ENCODE measurements at places on chromosomes 11 and 22. TPM values are rescaled to one million over a fixed set of nuclear protein-coding genes. Genes with fewer than 3 reads are reported as not detected.
A peak's percentile ranks its signal among the peaks of the same experiment; 100 is the strongest.

DNA sequence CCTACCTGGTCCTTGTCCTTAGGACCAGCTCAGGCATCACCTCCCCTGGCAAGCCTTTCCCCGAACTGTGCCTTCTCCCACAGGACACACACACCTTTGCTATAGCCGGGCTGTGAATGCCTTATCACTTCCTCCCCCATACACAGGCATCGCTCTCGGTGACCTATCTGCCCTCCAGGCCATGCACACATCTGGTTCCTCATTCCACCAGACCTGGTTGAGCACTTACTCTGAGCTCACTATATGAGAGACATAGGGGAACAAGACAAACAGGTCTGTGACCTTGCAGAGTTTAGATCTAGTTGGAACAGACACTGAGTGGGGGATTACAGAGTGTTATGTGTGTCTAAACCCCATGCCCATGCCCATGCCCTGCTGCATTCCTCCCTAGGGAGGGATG is 3.1 kb upstream of the BCR start:
- H3K27me3 ChIP-seq = no peaks in the 10 kb centered on the region
- no peak for DNase-seq
- peaks cover 20% of the 10 kb centered on the region for H3K4me1 ChIP-seq
- no peak overlapping the region for H3K4me3 ChIP-seq
- H3K36me3 ChIP-seq = no peaks in the 10 kb centered on the region

- H3K27me3 ChIP-seq = no peaks in the 10 kb centered on the region
- DNase-seq = no peak
- H3K4me3 ChIP-seq = no peak overlapping the region
- peaks cover 9% of the 10 kb centered on the region for H3K36me3 ChIP-seq
- no peaks in the 10 kb centered on the region for H3K4me1 ChIP-seq
- no peak overlapping the region for H3K27ac ChIP-seq
Measured at GRCh38 chr11:102214623-102215022, 102.7 kb upstream of the BIRC3 start.

Gene NEFH
- total RNA-seq = 0.44 TPM

DNA sequence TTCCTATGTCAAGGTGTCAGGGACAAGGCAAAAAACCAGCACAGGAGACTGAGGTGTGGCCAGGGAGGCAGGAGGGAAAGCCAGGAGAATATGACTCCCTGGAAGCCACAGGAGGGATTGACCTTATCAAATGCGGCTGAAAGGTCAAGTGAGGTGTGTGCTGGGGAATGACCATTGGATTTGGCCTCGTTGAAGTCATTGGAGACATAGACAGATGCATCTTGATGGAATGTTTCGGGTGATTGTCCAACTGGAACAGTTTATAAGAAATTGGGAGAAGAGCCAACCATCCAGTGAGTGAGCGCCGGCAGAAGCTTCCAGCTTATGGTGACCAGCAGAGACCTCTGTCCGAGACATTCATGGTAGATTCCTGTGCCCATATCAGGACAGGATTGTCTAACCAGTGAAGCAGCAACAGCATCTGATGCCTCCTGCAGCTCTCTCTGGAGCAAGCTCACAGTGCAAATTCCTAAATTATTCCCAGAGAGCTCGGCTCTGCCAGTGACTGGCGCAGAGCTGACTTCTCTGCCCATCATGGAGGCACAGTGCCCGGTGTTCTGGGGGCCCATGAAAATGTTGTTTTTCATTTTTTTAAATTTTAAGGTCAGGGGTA is 95.4 kb downstream of the MYO18B start:
- DNase-seq = no peak
- no peaks in the 10 kb centered on the region for H3K36me3 ChIP-seq
- H3K4me3 ChIP-seq = no peak overlapping the region
- H3K4me1 ChIP-seq = no peaks in the 10 kb centered on the region
- no peak overlapping the region for H3K27ac ChIP-seq
- H3K27me3 ChIP-seq = no peaks in the 10 kb centered on the region

GRCh38 chr11:57424137-57424791 is 2.7 kb downstream of the SLC43A3 start:
- DNase-seq = no peak
- no peak overlapping the region for H3K4me3 ChIP-seq
- no peaks in the 10 kb centered on the region for H3K36me3 ChIP-seq
- H3K27ac ChIP-seq = peak overlapping the region; percentile 100
- no peaks in the 10 kb centered on the region for H3K27me3 ChIP-seq
- H3K4me1 ChIP-seq = peaks cover 55% of the 10 kb centered on the region

Gene MS4A6A
- 51.6 TPM for total RNA-seq

DNA sequence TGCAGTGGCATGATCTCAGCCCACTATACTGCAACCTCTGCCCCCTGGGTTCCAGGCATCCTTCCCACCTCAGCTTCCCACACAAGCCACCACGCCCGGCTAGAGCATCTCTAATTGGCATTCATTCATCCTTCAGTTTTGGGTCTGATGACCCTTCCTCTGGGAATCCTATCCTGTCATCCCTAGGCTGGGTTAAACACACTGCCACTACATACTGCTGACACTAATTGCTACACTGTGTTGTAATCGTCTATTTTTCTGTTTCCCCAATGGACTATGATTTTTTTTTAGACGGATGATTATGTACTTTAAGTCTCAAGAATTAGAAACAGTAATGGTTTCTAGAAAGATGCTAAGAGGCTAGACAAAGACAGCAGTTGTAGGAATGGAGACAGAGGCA is 62.8 kb downstream of the DEUP1 start:
- H3K27me3 ChIP-seq = no peaks in the 10 kb centered on the region
- DNase-seq = no peak
- no peaks in the 10 kb centered on the region for H3K36me3 ChIP-seq
- no peak overlapping the region for H3K4me3 ChIP-seq

DNA sequence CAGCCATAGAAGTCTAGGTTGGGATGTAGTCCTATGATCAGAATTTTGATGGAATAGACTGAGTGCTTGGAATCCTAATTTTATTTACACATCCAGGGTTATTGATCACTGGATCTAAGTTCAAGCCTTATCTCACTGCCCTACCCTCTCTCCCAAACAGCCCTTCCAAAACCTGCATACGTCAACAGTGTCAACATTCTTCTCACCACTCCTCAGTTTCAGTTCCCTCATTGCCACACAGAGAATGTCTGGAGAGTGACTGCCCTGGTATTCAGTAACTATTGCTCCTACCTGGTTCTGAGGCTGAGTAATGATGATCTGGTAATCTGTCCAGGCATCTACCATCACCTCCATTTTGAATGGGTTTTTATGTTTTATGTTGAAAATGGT is 60.0 kb downstream of the GLYATL1 start:
- no peaks in the 10 kb centered on the region for H3K27me3 ChIP-seq
- H3K4me3 ChIP-seq = no peak overlapping the region
- H3K36me3 ChIP-seq = no peaks in the 10 kb centered on the region
- DNase-seq = no peak
- H3K27ac ChIP-seq = no peak overlapping the region

DNA sequence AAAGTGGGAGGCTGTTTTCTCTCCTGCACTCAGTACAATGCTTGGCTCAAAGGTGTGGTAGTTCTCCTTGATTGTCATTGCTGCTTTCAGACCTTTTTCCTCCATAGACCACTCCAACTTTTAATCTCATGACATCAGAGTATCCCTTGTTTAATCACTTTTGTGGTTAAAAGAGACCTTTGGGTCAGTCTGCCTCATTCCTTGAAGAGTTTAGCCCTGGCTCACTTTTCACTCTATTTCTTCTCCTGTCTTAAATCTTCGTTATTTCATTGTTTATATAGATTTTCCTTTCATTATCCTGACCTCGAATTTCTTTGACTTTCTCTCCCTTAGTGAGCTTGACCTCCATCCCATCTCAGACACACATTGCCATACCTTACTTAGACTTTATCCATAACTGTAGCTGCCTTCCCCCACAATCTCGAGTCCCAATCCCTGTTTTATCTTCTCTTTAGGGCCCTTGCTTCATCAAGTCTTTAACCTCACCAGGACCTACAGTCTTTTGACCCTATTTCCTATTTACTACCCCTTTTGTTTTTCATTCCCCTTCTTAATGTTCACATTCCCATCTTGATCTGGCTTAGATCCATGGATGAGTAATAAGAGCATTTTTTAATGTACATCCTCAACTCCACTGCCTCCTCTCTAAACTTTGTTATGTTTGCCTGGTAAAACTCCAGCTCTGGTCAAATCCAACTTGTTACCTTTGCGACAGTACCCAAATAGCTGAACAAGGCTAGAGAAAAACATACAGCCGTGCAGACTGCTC is 9.5 kb downstream of the ATXN10 start:
- H3K27me3 ChIP-seq = no peaks in the 10 kb centered on the region
- H3K36me3 ChIP-seq = no peaks in the 10 kb centered on the region
- peaks cover 27% of the 10 kb centered on the region for H3K4me1 ChIP-seq
- no peak overlapping the region for H3K4me3 ChIP-seq
- DNase-seq = no peak

- H3K4me3 ChIP-seq = no peak overlapping the region
- peaks cover 6% of the 10 kb centered on the region for H3K4me1 ChIP-seq
- H3K27ac ChIP-seq = peak overlapping the region; percentile 5
- no peaks in the 10 kb centered on the region for H3K27me3 ChIP-seq
- no peak for DNase-seq
- H3K36me3 ChIP-seq = no peaks in the 10 kb centered on the region
Measured at GRCh38 chr22:31530823-31531195, 34.5 kb downstream of the SFI1 start.

- no peak overlapping the region for H3K4me3 ChIP-seq
- no peaks in the 10 kb centered on the region for H3K27me3 ChIP-seq
- DNase-seq = no peak
- H3K27ac ChIP-seq = no peak overlapping the region
Measured at GRCh38 chr11:93737904-93738612, 3.2 kb downstream of the TAF1D start.

Gene DCPS
- 13.7 TPM for total RNA-seq

Gene RGL4
- not detected for total RNA-seq

DNA sequence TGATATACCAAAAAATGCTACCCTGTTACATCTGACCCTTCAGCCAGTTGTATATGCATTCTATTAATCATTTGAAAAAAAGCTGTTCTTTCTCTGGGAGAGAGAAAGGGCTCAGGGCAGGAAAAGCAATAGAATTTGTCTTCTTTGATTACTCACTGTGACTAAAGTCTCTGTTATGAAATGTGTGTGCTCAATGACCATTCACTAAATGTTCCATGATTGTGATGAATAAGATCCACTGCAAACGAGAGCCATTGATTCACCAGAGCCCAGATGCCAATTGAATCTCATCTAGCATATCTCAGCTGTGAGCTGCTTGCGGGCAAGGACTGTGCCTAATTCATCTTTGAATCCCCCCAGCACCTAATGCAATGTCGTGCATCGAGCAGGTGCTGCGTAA is 184.3 kb downstream of the OPCML start:
- no peak for DNase-seq
- H3K4me3 ChIP-seq = no peak overlapping the region
- H3K4me1 ChIP-seq = no peaks in the 10 kb centered on the region

Gene SLC37A2
- total RNA-seq = 3.6 TPM

Gene PCNX3
- 54.2 TPM for total RNA-seq

Gene BTG4
- total RNA-seq = not detected

DNA sequence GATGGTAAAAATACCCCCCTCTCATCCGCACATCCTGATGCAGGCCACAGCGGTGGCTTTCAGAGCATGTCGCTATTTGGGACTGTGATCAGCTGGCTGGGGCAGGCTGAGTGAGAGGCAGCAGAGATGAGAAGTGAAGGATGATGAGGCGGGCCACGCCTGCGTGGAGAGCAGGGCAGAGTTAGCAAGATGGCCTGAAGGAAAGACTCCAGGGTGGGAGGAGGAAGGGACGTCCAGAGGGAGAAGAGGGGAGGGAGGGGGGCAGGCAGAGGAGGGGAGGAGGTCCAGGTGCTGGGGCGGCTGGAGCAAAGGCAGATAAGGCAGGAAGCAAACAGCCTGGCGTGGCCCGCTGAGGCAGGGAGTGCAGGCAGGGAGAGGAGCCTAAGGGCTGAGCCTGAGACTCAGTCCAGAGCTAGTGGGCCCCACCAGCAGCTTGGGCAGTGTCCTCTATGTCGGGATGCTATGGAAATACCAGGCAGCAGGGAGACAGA is 29.1 kb downstream of the LRFN4 start:
- no peaks in the 10 kb centered on the region for H3K36me3 ChIP-seq
- H3K4me3 ChIP-seq = no peak overlapping the region
- DNase-seq = no peak
- H3K27ac ChIP-seq = no peak overlapping the region
- H3K27me3 ChIP-seq = no peaks in the 10 kb centered on the region

Gene RIMBP3B
- total RNA-seq = 0.54 TPM

Gene F2
- not detected for total RNA-seq

DNA sequence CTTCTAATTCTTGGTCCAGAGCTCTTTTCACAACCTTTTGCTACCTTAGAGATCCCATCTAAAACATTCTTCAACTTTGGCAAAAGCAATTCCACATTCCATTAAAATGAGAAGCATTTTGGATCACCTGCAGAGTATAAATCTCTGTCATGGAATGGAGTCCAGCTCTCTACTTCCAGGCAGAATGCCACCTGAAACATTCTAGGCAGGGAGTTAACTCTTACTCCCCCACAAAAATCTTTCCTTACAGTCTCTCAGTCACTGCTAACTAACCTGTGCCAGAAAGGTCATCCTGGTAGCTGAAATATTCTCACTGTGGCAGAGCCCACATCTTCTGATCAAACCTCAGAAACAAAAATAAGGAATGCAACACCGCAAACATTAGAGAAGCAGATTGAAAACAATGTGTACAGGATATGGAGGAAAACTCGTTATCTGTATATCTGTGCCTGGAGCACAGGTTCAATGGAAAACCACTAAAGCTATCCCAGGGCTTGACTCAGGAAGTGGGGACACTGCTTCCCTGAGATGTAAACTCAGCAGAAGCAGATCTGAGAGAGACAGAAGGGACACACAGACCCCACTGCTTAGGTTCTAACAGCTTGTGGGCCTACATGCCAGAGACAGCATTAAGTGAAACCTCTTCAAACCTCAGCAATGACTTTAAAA is 78.9 kb downstream of the KCNC1 start:
- no peaks in the 10 kb centered on the region for H3K27me3 ChIP-seq
- H3K4me3 ChIP-seq = no peak overlapping the region
- H3K36me3 ChIP-seq = no peaks in the 10 kb centered on the region
- peak overlapping the region; percentile 31 for H3K27ac ChIP-seq

- H3K4me1 ChIP-seq = peaks cover 17% of the 10 kb centered on the region
- DNase-seq = no peak
- peaks cover 8% of the 10 kb centered on the region for H3K27me3 ChIP-seq
- no peak overlapping the region for H3K27ac ChIP-seq
- no peaks in the 10 kb centered on the region for H3K36me3 ChIP-seq
- H3K4me3 ChIP-seq = no peak overlapping the region
Measured at GRCh38 chr11:285894-286220, 3.1 kb upstream of the PGGHG start.

DNA sequence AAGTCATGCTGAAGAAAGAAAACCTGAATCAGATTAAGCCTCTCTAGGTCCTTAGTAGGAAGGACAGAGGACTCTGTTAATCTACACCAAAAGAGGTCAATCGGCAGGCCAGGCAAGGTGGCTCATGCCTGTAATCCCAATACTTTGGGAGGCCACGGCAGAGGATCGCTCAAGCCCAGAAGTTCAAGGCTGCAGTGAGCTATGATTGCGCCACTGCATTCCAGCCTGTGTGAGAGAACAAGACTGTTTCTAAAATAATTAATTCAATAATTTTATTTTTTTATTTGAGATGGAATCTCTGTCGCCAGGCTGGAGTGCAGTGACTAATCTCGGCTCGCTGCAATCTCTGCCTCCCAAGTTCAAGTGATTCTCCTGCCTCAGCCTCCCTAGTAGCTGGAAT is 4.5 kb downstream of the XRCC6 start:
- no peaks in the 10 kb centered on the region for H3K27me3 ChIP-seq
- H3K4me3 ChIP-seq = no peak overlapping the region
- no peak for DNase-seq
- H3K27ac ChIP-seq = no peak overlapping the region

Measured in thyroid gland (tissue), 4 donors.